Activated CD4-positive, alpha-beta T cell treated with anti-CD3 and anti-CD28 coated beads for 1 hour (primary cell): ENCODE measurements at places on chromosomes 12 and 14.

- no peak for DNase-seq
Measured at GRCh38 chr14:34208532-34208931, 253.5 kb downstream of the SPTSSA start.

GRCh38 chr12:20646239-20646827 lies 48.8 kb upstream of the SLCO1C1 start:
- no peak for DNase-seq

DNA sequence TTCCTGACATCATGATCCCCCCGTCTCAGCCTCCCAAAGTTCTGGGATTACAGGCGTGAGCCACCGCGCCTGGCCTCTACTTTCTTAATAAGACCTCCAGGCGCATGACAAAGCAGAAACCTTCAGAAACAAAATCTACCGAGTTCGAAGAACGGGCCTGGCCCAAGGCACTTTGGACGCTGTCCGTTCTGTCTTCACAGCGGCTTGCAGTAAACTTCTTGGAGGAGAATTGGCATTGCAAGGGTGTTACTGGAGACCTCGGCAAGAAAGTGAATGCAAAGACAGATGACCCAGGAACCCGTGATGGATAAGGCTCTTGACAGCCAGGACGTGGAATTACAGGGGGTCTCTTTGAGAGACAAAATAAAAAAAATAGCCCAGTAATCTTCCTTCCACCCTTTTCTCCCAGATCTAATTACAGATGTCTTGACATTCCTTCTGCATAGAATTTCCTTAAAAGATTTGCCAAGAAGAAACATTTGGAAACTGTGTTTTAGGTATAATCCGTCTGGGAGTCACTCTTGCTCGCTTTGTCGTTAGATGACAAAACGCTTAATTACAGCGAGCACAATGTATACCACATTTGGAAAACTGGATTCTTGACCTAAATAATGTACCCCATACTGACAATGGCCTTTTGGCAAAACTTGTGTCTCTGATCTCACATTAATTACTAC lies 83.2 kb upstream of the TBX3 start:
- no peak for DNase-seq

- no peak for DNase-seq
Measured at GRCh38 chr12:24853588-24853987, 95.3 kb downstream of the BCAT1 start.

DNA sequence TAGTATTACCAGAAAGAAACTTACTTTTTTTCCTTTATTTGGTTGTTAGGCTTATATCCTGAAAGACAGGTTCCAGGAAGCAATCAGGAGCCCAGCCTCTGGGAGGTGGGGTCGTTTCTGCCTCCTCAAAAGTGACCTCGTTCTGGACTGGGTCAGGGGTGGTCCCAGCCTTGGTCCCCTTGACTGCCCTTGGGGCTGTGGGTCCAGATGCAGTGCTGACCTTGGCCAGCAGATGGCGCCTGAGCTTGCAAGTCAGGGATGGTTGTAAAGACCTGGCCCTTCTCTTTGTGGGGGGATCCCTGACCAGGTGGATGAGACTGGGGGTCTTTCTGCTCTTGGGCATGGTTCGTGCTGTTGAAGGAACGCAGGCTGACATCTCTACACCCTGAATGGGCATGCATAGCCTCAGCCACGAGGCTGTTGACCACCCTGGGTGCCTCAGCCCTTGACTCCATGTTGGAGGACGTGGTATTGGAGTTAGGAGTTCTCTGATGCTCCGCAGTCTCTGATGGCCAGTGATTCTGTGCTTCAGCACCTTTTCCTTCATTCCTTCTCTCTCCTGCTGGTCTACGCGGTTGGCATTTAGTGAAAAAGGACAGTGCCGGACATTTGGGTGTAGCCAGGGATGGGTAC lies 62.4 kb downstream of the ADCK1 start:
- peak; percentile 48 for DNase-seq

GRCh38 chr14:99807413-99808153 lies 14.4 kb downstream of the EML1 start:
- no peak for DNase-seq

GRCh38 chr12:68633614-68634558 lies 23.2 kb downstream of the RAP1B start:
- no peak for DNase-seq

DNA sequence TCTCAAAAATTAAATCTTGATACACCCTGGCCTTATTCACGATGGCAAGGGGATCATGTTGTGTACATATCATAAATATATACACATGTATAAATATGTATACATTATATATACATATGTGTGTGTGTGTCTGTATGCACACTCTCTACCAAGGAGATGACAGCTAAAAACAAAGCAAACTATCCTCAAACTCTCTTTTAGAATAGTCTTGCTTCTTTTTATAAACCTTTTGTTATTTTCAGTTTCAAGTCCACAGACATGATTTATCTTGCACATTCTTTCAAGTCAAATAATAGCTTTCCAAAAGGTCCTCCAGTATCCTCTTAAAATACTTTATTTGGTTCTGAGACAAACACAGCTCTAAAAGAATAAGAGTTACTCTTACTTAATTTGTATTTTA lies 8.4 kb downstream of the ANO6 start:
- DNase-seq, result no peak

GRCh38 chr12:95700316-95700785 lies 90.2 kb downstream of the NTN4 start:
- no peak for DNase-seq
